ENCODE measurements at places on chromosomes 11 and 22. TPM values are rescaled to one million over a fixed set of nuclear protein-coding genes. Genes with fewer than 3 reads are reported as not detected.

DNA sequence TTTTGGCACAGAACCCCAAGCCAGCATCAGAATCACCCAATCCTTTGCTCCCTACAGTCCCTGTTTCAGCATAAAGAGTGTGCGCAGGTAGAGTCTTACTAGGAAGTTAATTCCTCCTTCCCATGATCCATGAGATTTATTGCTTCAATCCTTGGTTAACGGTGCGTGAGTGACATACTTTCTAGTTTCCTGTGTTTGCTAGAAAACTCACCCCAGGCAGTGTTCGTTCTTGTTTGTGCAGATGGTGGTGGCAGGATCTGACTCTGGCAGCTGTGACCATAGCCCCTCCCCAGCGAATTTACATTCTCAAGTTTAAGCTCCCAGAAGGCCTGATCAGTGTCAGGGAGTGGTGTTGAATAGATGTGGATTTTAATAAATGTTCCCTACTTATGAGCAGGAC is 106.7 kb upstream of the CCT8L2 start:
- no peak for DNase-seq

CNTF gene
- polyA plus RNA-seq: 1.3 TPM

- DNase-seq: no peak
Measured at GRCh38 chr11:86274999-86275398, 27.0 kb upstream of the HIKESHI start.

DNA sequence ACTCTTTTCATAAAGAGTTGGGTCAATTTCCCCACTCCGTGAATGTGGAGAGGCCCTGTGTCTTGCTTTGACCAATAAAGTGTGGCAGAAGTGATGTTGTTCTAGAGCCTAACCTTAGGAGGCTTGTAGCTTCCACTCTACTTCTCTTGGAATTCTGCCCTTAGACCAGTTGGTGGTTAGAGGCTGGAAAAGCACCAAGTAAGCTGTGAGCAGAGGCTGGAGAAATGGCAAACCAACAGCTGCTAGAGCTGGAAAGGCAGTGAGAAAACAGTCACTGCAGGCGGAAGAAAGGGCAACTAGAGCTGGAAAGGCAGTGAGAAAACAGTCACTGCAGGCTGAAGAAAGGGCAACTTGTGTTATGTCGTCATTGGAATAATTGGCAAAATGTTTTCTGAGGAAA is 29.8 kb upstream of the MSANTD2 start:
- DNase-seq: no peak

GRCh38 chr11:74005721-74006517 is 3.0 kb downstream of the UCP3 start:
- DNase-seq: no peak

DNA sequence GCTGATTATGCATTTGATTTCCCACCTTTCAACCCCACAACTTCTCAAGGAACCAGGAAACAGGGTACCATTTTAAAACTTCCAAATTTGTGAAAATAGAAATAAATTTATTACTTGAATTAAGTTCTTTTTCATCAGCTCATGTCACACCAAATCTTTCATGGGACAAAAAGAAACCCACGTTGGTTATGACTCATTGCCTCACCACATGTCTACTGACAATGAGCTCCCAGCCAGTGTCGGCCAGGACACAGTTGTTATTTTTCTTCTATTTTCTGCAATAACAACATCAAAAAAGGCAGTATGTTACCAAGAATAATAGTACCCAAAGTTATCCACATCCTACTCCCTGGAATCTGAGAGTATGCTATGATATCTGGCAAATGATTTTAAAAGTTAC is 17.3 kb downstream of the MS4A6A start:
- DNase-seq: no peak

TBX1 gene
- polyA plus RNA-seq: 2.9 TPM
